Stimulated activated naive CD8-positive, alpha-beta T cell treated with anti-CD3 and anti-CD28 coated beads, Interleukin-15, Interleukin-2, amounts not matched to agents 100 U/mL and 50 U/mL, for 24 hours (primary cell): ENCODE measurements at places on chromosomes 5 and 9.
A peak's percentile ranks its signal among the peaks of the same experiment; 100 is the strongest.

GRCh38 chr9:93097511-93098201 is 1.6 kb downstream of the CARD19 start:
- DNase-seq: no peak

GRCh38 chr9:71780953-71781352 is 12.6 kb upstream of the CEMIP2 start:
- no peak for DNase-seq

DNA sequence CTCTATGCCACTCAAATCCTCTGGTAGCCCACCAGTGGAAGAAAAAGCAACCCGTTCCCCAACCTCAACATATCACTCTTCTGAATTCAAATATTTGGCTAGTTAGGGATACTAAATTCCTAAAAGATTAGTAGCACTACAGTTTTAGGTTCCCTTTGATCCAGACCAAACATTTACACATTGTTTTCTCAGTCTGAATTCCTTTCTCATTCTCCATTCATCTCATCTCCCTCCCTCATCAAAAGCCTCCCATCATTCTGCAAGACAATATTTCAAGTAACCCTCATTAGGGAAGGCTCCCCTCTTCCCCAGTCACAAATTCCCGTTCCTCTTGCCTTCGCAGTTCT is 26.3 kb downstream of the ADAM19 start:
- no peak for DNase-seq

- DNase-seq: no peak
Measured at GRCh38 chr5:157339409-157339808, 73.5 kb downstream of the CYFIP2 start.

DNA sequence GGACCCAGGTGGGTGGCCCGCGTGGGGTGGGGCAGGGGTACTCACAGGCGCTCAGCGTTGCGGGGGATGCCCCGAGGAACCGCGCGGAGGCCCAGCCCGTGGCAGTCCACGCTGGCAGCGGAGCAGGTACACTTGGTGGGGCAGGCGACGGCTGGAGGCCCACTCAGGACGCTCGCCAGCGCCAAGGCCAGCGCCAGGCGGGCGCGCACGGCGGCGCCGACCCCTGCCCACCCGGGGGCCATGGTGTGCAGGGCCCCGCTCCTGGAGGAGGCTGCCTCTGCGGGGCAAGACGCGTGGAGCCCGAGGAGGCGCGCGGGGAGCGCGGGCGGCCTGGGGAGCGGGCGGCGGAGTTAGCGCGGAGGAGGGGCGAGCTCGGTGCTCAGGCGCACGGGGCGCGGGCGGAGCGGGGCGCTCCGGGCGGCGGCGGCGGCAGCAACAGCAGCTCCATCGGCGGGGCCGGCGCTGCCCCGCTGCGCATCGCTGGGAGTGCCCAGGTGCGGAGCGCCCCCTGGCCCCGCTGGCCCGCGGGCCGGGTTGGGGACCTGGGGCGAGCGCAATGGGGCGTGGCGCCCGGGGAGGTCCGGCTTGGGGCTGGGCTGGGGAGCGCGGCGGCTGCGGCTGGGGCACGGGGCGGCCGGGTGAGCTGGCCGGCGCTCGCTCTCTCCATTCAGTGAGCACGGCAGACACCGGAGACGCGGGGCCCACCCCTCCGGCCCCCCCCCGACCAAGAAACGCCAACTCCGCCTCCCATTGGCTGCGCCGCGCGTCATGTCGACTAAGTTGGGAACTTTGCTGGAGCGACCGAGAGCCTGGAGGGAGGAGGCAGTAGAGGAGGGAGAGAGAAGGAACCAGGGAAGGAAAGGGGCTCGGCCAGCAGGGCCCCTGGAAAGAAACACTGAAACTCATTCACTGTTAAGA is at the start of gene SLIT3:
TSS of gene SLIT3 (minus strand) at position 672 of the 918 bp plus-strand sequence. CDS start at position 242, 430 bp downstream.
- no peak for DNase-seq

DNA sequence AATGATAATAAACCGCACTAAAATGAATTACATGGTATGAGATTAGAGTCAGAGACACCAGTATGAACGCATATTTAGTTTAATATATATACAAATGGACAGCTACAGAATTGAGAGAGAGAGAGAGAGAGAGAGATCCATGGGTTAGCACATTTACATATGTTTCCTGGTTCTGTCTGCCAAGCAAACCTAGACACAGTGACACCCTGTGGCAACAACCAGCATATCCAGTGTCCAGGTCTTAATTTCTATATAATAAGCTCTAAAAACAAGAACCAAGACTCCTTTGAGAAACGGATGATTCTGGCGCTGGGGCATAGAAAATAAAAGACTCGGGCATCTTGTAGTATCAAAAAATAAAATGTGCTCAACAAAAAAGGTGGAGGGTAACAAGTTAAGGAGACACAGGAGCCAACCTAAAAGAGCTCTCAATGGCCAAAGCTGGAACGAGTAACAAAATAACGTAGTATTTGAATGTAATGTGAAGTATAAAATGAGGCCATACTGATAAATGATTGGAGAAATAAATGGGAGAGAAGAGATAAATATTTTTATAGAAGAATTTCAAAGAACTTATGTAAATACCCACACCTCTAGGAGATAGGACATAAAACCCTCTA is 84.5 kb downstream of the RFX3 start:
- peak; percentile 31 for DNase-seq

DNA sequence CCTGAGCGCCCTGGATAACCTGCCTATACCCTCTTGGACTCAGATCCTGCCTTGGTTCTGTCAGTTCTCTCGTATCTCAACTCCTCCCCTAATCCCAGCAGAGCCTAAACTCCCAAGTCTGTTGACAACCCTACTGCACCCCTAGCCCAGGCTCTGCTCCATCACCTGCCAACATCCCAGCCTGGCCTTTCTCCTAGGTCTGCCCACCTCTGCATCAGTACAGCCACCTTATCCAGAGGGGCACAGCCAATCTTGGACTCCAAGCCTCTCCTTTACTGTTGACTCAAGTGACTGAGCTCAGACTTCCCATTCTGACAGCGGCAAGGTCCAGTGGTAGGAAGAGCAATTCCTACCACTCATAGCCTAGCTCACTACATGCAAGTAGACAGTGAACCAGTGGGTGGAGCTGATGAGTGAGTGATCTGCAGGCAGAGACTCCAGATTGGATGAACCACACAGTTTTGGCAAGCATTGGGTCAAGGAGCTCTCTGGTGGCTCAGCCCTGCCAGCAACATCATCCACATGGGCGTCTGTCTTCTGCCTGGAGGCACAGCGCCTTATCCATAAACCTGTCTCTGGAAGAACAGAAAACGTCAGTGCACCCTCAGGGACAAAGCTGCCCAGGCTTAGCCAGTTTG is 26.5 kb downstream of the TRMO start:
- DNase-seq: no peak

GRCh38 chr5:122114501-122114900 is 14.8 kb upstream of the ZNF474 start:
- DNase-seq: no peak

DNA sequence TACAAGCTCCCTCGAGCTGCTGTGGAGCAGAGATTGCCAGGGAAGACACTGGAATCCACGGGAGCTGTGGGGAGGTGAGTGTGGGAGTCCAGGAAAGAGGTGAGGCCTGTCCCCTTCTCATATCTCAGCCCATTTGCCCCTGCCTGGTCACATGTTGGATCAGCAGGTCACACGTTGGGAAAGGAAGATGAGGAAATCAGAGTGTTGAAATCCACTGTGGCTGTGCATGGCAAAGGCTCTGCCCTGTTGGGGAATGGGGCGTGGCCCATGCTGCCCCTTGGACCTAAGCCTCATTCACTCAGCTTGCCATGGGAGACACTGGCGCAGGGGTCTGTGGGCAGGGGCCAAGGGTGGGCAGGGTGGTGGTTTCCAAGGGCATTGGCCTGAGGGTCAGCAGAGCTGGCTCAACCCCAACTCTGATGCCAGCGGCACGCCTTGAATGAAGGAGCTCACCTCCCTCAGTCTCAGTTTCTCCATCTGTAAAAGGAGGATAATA is 85.4 kb upstream of the CPEB4 start:
- no peak for DNase-seq

DNA sequence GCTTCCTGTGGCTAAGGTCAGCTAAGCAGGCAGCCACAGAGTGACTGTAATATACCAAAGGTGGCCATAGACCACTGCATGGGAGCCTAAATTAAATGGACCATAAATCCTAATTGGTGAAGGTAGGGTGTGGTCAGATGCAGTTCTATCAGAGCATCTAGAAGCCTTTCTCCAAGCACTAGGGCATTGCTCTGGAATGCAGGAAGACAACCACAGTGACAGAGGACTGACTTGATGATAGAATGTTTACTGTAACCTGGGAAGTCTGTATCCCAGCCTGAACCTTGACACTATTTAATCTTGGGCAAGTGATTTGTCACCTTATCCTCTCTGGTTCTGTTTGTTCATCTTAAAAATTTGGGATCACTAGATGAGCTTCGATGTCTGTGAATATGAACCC is 2.3 kb downstream of the FBXO38 start:
- no peak for DNase-seq

- no peak for DNase-seq
Measured at GRCh38 chr9:94913550-94913949, 187.1 kb downstream of the AOPEP start.

DNA sequence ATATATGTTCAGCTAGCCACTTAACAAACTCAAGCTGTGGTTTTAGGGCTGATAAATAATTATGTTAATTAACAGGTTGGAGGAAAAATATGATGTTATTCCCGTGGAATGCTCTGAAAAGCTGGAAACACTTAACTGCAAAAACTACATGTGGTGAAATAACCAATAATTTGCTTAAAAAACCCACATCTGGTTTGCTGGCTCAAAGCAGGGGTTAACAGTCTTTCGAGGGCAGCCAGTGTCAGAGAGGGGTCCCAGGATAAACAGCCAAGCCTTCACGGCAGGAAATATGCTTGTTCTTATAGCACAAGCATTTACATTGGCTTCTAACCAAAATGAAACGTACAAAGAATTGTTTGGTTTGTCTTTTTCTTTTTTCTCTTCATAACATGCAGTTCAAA is 254.0 kb upstream of the GAS1 start:
- DNase-seq: no peak

GRCh38 chr5:78005021-78005785 is 229.1 kb upstream of the TBCA start:
- DNase-seq: no peak

DNA sequence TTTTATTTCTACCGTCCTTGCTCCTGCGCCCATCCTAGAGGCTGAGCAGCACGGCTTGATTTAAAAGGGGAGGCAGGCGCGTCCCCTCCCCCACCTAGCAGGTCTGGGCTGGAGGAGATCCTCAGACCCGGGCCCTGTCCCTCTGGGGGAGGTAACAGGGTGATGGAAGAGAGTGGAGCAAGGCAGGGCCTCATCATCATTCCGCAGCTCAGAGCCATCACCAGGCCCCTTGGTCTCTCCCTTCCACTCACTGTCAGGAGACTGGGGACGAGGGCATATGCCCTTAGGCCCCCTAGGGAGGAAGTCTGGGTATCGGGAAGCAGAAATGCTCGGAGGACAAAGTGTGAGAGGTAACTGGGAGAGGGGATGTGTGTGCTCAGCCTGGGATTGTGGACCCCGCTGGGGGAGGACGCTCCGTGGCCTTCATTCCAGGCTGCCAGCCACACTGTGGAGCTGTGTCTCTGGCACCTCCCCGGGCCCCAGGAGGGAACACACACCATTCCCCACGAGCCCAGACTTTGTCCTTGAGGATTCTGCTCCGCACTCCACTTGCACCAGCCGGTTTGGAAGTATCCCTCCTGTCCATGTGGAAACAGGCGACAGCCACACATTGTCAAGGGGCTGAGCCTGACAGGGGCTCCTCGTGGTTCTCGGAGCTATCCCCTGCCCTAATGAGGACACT is 761 bp downstream of the REEP2 start:
- no peak for DNase-seq

DNA sequence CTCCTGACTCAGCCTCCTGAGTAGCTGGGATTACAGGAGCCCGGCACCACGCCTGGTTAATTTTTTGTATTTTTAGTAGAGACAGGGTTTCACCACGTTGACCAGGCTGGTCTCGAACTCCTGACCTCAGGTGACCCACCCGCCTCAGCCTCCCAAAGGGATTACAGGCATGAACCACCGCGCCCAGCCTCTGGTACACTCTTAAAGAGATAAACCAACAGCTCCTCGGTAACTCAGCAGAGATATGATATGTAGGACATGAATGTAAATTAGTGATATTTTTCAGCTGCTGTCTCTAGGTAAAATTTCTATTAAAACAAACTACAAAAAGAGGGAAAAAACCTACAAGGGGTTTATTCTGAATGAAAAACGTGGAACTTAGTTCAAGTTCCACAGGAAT is 42.8 kb upstream of the HK3 start:
- DNase-seq: no peak

- no peak for DNase-seq
Measured at GRCh38 chr9:6441269-6441668, 28.3 kb downstream of the UHRF2 start.

- no peak for DNase-seq
Measured at GRCh38 chr5:34742061-34742460, 85.9 kb downstream of the RAI14 start.

DNA sequence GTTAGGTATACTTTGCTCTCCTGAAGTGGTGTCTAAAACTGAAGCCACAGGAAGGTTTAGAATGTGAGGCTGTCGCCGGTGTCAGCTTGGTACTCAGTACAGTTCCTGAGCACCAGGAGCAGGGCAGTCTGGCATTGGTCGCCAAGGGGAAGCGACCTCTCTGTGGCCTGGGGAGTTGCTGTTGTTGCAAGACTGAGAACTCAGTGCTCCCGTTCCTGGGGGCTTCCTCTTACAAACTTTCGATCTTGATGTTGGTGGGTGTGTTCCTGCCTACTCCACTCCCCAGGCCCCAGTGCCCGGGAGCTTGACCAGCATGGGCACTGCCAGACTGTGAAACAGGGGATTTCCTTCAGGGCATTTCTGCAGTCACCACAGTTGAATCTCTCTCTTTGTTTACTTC is 52.4 kb upstream of the PPARGC1B start:
- no peak for DNase-seq

GRCh38 chr9:109267555-109267954 is 53.3 kb downstream of the EPB41L4B start:
- DNase-seq: no peak

GRCh38 chr5:126443374-126443851 is 20.2 kb downstream of the GRAMD2B start:
- DNase-seq: no peak

- peak; percentile 86 for DNase-seq
Measured at GRCh38 chr5:175696139-175696854, 38.4 kb downstream of the HRH2 start.

- DNase-seq: no peak
Measured at GRCh38 chr5:38648703-38649291, 92.4 kb upstream of the LIFR start.

GRCh38 chr5:115702025-115702424 is 76.2 kb upstream of the TMED7 start:
- no peak for DNase-seq
